ENCODE measurements at places on chromosomes 7 and 10. TPM values are rescaled to one million over a fixed set of nuclear protein-coding genes. Genes with fewer than 3 reads are reported as not detected.

The SPDYE3 gene
- total RNA-seq, result not detected

The SLC29A4 gene
- 6.1 TPM for total RNA-seq

The CELF2 gene
- total RNA-seq, result 4.4 TPM

The MGMT gene
- total RNA-seq, result 32.6 TPM

The GATA3 gene
- total RNA-seq, result not detected

Measured in bronchial smooth muscle cell (primary cell).